ENCODE measurements at places on chromosomes 6 and 20.
A peak's percentile ranks its signal among the peaks of the same experiment; 100 is the strongest.

- DNase-seq: no peak
Observed at GRCh38 chr20:19207541-19207940, 4.9 kb upstream of the SLC24A3 start.

DNA sequence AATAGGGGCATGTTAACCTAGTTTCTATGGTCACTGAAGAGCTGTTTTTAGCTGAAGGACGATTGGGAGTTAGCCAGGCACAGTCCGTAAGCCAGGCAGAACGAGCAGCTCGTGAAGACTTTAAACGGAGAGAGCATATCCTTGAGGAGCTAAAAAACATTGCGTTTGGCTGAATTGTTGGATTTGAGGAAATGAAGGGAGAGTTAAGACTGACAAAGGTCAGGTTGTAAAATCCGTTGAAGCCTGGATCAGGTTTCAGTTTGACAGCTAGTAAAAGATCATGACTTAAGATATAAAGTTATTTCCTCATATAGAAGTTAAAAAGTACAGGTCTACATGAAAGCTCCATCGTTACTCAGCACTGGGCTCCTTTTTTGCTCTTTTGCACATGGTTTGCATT is 2.8 kb downstream of the DBNDD2 start:
- DNase-seq: no peak

- no peak for DNase-seq
Observed at GRCh38 chr6:135955099-135955498, 103.6 kb downstream of the PDE7B start.

GRCh38 chr6:169343886-169344749 is 90.5 kb upstream of the THBS2 start:
- no peak for DNase-seq

DNA sequence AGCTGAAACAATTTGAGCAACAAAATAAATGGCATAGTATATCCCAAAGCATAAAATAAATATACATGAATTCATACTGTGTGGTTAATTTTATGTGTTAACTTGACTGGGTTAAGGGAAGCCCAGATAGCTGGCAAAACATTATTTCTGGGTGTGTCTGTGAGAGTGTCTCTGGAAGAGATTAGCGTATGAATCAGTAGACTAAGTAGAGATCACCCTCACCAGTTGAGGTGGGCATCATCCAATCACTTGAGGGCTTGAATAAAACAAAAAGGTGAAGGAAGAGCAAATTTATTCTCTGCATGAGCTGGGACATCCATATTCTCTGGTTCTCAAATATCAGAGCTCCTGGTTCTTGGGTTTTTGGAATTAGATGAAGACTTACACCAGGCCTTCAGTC is 17.9 kb downstream of the SLC22A16 start:
- no peak for DNase-seq

DNA sequence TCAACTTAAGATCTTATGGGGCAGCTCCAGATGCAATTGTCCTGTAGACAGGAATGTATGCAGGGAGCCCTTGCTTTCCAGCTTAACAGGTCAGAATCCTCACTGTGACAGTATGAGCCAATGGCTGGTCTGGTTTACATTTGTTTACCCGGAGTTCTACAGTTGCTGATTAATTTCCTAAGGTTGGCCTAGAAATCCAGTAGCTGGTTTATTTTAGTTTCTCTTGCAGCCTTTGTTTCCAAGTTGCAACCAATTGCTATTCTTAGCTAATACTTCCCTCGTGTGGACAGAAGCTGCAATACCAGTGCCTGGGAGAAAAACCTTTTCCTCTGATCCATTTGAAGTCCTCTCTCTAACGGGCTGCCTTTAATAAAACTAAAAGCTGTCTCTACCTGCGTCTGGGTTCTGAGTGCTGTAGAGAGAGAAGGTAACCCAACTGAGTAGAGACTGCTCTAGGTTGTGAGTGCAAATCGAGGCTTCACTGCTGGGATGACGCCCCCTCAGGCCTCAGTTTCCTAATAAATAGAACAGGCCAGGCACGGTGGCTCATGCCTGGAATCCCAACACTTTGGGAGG is 45.9 kb downstream of the ZNF217 start:
- peak; percentile 41 for DNase-seq

GRCh38 chr6:132198896-132199295 is 202.4 kb downstream of the MOXD1 start:
- DNase-seq: no peak

GRCh38 chr20:15866916-15867730 is 706.1 kb downstream of the KIF16B start:
- no peak for DNase-seq

DNA sequence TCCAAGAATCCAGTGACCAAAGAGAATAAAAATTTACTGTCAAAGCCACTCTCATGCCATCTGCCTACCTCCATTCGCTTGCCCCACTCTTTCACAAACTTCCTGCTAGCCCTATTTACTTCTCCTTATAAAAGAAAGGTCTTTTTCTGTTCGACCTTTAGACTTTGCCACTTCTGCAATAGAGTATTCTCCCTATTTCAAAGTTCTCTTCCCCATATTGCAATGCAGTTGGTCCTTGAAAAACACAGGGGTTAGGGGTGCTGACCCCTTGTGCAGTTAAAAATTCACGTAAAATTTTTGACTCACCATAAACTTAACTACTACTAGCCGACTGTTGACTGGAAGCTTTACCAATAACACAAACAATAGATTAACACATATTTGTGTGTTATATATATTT is 15.0 kb downstream of the CCN2 start:
- no peak for DNase-seq

- DNase-seq: no peak
Observed at GRCh38 chr6:4606821-4607704, 169.1 kb upstream of the CDYL start.

DNA sequence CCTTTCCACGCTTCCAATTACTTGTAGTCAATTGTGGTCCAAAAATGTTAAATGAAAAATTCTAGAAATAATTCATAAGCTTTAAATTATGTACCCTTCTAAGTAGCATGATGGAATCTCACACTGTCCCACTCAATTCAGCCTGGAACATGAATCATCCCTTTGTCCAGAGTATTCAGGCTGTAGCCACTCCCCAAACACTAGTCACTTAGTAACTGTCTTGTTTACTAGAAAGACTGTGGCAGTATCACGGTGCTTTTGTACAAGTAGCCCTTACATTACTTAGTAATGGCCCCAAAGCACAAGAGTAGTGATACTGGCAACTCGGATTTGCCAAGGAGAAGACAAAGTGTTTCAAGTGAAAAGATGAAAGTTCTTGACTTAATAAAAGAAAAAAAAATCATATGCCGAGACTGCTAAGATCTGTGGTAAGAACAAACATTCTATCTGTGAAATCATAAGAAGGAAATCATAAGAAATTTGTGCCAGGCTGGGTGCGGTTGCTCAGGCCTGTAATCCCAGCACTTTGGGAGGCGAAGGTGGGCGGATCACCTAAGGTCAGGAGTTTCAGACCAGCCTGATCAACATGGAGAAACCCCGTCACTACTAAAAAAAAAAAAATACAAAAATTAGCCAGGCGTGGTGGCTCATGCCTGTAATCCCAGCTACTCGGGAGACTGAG is 168.5 kb upstream of the SIM1 start:
- DNase-seq: no peak

DNA sequence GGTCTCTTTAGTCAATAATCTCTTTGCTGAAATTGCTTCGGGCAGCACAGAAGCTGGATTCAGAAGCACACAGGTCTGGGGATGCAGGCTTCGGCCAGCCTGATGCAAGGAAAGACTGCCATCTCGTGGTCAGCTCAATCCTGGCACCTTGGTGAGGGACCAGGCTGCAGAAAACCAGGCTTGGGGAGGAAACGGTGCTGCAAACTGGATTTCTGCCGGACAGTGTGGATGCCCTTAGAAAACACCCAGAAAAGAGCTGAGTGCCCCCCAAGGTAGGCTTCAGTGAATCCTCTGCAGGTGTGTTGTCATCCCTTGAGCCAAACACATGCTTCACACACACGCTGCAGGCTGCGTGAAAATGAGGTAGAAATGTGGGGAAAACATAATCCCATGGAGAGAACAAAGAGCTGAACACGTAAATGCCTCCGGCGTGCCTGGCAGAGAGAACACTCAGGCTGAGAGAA is 89.8 kb upstream of the PAX1 start:
- peak; percentile 58 for DNase-seq

DNA sequence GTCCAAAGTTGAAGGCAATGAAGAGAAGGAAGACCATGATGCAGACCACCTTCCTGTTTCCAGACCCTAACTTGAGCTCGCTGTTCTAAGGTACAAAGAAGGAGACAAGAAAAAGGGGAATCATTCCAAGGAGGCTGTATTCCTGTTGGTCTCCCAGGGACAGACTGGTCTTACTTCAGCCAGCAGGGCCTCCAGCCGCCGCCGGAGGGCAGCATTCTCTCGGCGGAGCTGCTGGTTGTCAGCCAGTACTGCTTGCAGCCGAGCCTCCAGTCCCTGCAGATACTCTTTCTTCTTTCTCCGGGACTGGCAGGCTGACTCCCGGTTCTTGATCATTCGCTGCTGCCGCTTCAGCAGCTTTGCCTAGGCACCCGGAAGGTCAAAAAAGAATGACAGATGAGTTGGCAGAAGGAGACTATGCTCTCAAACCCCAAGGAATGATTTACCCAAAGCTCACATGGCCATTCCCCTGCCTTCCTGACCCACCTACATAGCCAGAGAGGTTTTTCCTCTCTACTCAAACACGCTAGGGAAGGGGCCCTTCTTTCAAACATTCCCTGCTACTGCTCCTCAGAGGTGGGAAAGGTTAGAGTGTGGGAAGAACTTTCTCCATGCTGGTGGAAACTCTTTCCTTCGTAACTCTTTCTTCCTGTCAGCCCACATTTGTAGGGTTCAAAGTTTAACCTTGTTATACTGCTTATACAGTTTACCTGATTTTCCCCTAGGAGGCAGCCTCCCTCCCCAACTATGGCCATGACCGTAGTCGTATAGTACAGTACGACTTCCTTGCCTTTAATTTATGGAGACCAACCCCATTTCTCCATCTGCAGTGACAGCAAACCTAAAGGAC is 9.0 kb downstream of the ATF6B start:
- peak; percentile 81 for DNase-seq

GRCh38 chr6:7127680-7128079 is 19.9 kb downstream of the RREB1 start:
- DNase-seq: no peak

DNA sequence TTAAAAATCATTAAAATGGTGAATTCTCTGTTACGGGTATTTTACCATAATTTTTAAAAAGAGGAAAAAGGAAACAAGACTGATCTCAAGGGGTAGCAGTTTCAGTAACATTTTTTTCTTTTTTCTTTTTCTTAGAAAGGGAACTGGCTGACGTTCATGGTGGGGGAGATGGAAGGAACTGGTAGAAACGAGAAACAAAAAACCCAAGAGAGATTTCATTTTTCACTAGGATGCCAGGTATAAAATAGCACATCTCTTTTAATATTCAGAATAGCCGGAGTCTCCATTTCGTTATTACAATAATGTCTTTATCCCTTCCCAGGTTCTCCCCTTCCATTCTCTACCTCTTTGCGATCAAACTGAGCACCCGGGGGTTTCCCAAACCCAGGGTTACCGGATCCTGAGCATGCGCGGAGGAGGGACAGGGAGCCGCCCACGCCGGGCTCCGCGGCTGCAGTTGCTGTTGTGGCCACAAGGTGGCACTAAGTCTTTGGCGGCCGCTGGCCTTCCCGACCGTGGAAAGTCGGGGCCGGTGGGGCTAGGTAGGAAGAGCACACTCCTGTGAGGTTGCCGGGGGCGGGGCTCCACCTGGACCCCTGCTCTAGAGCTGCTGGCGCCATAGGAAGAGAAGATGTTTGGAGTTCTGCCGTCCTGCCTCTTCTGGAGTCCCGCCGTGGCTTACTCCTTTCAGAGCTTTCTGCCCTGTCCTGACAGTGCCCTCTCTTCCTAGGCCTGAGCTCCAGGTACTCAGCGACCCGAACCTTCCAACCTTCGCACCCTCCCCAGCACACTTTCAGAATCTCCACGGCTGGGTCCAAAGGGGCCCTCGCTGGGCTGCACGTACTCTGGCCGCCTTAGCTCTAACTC is 146.8 kb downstream of the SH3BGRL2 start:
- peak; percentile 93 for DNase-seq

DNA sequence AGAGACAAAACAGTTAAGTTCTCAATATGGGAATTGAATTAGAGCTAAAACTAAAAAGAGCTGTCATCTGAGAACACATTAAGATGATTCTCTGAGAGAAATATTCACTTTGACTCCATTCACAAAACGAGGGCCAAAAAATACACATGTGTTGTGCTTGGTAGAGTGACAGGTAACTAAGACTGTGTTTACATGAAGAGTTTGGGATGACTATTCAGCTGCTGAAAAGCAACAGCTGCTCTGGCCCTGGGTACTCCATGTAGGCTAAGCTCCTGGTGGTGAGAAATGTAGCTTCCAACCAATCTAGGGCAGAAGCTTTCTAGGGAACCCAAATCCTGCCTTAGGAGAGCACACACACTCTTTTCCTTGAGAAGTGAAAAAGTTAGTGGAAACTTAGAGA is 184.5 kb downstream of the COL21A1 start:
- no peak for DNase-seq

DNA sequence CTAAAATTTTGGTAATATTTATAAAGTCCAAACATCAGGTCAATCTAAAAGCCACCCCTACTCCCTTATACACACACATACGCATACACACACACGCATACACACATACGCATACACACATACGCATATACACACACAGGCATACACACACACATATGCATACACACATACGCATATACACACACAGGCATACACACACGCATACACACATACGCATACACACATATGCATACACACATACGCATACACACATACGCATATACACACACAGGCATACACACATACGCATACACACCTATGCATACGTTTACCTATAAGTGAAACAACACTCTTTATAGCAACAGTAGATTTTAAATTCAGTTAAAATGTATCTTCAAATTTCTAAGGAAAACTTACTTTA is 112.8 kb upstream of the C6orf118 start:
- DNase-seq: no peak

DNA sequence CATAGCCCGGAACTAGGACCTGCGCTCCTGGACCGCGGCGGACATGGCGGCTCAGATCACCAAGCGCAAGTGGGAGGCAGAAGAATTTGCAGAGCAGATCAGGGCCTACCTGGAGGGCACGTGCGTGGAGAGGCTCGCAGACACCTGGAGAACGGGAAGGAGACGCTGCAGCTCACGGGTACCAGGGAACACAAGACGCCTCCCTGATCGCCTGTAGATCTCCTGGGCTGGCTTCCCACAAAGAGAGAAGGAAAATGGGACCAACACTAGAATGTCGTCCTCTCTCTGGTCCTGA is 15.1 kb upstream of the HLA-A start:
- DNase-seq: no peak

GRCh38 chr6:38027685-38028373 is 208.3 kb downstream of the ZFAND3 start:
- DNase-seq: no peak

GRCh38 chr6:90739339-90739738 is 152.5 kb upstream of the MAP3K7 start:
- no peak for DNase-seq
